ENCODE measurements at places on chromosomes 4 and X.

GRCh38 chr4:70945046-70945445, 42.9 kb downstream of the MOB1B start:
- DNase-seq, result no peak

- no peak for DNase-seq
Measured at GRCh38 chr4:78584863-78585547, 33.4 kb downstream of the ANXA3 start.

DNA sequence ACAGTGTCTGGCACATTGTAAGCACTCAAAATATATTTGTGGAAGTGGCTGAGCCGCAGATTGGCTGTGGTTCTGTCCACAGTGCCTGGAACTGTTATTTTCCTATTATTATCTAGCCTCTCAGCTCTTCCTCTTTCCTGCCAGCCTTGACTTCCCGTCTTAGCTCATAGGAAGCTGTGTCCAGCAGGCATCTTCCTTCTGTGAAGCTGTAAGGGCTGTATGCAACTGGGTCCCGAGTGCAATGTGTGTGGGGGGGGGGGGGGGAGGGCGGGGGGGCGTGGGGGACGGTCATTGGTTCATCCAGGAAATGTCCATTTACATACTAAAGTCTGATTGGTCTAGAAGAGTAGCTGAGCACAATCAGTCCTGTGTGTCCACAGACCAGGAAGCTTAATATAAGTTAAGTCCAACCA, 210.7 kb downstream of the PDGFRA start:
- no peak for DNase-seq

GRCh38 chrX:75625232-75625631, 102.4 kb upstream of the ZDHHC15 start:
- DNase-seq, result no peak

DNA sequence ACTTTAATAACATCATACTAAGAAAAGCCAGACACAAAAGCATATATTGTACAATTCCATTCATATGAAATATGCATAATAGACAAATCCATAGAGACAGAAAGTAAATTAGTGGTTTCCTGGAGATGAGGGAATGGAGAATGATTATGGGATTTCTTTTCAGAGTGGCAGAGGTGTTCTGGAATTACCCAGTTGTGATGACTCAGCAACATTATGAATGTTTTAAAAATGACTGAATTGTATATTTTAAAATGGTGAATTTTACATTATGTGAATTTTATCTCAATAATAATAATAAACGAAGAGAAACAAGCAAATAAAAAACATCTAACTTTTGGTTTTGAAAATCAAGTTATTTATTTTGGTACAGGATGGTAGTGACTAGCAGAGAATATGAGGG, 11.2 kb downstream of the ZXDA start:
- no peak for DNase-seq

DNA sequence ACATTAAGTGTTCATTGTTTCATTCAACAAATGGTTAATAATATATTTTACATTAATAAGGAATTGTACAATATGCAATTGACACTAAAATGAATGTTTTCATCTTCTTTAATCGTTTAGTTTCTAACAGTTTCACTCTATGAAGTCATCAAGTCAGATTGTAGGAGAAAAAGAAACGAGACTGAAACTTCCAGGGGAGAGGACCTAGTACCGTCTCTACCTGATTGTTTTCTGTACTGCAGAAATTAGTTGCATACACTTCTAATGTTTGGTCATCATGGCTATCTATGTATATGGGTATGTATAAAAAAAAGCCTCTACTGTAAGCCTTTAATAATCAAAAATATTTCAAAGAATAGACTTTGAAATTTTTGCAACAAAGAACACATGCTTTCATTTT, 1350.9 kb downstream of the ARAP2 start:
- no peak for DNase-seq

DNA sequence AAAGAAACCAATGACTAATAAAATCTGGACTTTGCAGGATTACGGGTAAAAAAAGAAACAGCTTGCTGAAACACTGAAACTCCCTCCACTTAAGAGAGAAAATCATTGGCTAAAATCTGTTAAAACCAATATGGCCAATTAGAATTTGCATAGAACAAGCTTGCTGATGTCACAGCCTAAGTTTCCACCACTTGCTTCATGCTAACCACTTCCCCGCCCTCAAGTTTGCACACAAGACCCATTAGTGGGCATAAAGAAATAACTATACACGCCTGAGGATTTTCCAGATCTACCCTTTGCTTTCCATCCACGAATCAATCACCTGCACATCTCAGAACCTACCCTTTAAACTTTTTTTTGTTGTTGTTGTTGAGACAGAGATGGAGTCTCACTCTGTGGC, 42.7 kb upstream of the PHEX start:
- DNase-seq, result no peak

- no peak for DNase-seq
Measured at GRCh38 chr4:53205970-53206369, 159.9 kb downstream of the SCFD2 start.

DNA sequence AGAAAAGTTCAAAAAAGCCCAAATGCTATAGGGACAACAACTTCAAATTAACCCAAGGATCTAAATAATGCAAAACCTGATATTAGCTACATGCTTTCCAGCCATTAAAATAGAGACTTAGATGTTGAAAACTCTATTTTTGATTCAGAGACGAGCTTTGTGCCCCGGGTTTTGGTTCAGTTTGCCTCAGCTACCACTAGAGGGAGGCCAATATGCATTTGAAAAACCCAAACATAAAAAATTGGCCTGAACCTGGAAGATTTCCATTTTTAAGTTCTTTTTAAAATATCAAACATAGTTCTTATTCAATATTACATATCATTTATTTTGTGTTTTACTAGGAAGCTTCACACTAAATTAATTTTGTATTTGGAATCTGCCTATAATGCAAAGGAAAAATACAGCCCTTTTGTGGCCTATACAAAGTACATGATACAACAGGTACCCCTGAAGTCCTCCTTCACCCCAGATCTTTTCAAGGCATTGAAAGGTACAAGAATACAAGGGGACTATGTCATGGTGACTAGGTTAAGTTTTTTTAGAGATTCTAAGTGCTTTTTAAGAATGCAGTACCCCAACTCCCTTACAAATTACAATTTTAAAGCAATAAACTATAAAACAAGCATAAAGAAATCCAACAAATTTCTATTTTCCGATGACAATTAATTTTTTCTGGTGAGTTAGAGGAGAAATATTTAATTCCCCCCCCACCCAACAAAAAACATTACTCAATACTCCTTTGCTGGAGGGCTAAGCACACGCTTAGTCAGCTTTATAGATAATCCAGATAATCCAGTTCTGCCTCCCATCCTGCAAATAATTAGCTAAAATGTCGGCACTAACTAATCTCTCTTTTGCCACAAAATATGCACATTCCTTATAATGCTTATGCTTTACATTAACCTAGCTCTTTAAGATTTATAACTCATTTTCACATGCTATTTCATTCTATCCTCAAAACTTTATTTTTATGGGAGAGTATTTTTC, 97.7 kb upstream of the PTPN13 start:
- no peak for DNase-seq

All from activated CD4-positive, CD25-positive, alpha-beta regulatory T cell treated with anti-CD3 and anti-CD28 coated beads, Interleukin-2, amount 50 U/mL, for 72 hours (primary cell).